ENCODE measurements at places on chromosomes 13 and 19.

DNA sequence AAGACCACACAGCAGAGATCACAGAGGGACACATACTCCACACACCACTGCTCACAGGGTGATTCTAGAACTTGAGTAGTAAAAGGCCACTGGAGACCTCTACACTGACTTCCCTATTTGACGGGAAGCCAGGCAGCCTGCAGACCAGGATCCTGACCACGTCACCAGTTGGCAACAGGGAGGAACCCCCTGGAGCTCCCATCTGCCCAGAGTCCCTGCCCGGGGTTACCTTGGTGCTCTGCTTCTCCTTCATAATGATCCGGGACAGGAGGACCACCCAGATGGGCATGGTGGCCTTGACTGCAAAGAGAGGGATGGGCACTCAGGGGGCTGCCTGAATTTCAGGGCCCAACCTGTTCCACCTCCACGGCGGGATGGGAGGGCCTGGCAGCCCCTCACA, 932 bp downstream of the SLC35E1 start:
- peak; percentile 19 for DNase-seq

GRCh38 chr19:6223461-6224307, 56.1 kb downstream of the MLLT1 start:
- DNase-seq = no peak

- no peak for DNase-seq
Measured at GRCh38 chr13:67090856-67091255, 139.3 kb downstream of the PCDH9 start.

DNA sequence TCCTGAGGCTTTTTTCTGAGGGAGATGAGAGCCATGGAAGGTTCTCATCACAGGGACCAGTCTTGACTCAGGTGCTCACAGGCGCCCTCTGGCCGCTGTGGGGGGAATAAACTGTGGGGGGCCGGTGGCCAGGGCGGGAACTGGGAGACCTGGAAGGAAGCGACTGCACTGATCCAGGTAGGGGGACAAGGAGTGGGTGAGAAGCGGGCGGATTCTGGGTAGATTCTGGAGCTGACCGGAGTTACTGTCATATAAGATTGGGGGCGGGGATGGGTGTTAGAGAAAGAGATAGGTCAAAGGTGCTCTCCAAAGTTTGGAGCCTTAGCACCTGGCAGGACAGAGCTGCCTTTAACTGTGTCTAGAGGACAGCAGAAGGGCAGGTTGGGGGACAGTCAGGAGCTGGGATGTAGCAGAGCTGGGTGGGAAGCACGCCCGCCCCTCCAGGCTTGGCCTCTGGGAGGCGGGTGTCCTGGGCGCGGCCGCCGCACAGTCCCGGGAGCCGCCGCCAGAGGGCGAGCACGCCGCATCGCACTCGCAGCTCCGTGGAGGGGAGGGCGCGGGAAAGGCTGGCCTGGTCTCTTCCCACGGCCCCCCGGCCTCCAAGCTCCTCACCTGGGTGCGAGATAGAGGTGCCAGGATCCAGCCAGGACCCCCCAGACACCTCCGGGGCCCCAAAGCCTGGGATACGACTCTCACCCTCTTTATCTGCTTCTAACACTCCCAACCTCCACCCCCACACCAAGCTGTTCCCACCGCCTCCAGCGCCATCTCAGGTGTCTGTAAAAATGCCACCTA, 4.2 kb upstream of the DAND5 start:
- DNase-seq = peak; percentile 51

DNA sequence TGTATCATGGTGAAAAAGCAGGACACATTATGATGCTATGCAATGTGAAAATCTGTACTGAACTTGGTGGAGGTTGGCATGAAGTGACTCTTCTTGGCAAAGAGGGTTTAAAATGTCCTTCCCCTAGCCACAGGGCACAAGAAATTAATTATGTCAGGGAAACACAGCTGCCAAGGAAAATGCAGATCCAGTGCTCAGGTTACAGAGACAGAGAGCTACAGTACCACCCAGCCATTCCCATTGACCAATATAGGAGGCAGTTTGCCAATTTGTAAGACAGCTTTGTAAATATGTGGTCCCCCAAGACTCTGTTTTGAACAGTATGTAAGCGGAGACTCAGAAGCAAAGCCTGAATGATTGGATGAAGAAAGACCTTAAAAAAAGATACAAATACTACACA, 69.4 kb upstream of the KLF12 start:
- DNase-seq = no peak
